T1000 (cell line): ENCODE measurements at places on chromosomes 16 and 17.

GRCh38 chr17:35906926-35907637 lies 23.5 kb downstream of the RDM1 start:
- DNase-seq, result no peak

- no peak for DNase-seq
Measured at GRCh38 chr17:35130392-35130791, 9.0 kb downstream of the FNDC8 start.

GRCh38 chr17:10370016-10370608 lies 2.7 kb downstream of the MYH13 start:
- no peak for DNase-seq

GRCh38 chr17:40203131-40203530 lies 16.0 kb upstream of the WIPF2 start:
- no peak for DNase-seq

DNA sequence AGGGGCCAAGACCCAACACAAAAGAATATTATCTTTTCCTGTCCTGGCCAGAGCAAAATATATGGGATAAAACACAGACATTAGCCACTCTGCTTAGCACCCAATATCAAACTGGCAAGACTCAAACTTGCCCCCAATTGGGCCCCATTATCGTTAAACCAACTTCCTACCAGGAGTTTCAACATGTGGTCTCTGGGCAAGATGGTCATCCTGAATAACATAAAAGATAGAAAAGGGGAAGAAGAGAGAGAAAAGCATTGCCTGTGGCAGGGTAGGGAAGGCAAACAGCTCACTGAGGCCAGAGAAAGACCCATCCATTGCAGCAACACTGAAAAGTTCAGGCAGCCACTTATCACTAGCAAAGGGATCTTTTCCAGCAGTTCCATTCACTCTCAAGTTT lies 502.1 kb downstream of the KIF2B start:
- no peak for DNase-seq

GRCh38 chr16:11025120-11025531 lies 80.8 kb downstream of the CLEC16A start:
- no peak for DNase-seq

GRCh38 chr17:41665566-41666236 lies 23.0 kb upstream of the EIF1 start:
- DNase-seq, result peak; percentile 71

DNA sequence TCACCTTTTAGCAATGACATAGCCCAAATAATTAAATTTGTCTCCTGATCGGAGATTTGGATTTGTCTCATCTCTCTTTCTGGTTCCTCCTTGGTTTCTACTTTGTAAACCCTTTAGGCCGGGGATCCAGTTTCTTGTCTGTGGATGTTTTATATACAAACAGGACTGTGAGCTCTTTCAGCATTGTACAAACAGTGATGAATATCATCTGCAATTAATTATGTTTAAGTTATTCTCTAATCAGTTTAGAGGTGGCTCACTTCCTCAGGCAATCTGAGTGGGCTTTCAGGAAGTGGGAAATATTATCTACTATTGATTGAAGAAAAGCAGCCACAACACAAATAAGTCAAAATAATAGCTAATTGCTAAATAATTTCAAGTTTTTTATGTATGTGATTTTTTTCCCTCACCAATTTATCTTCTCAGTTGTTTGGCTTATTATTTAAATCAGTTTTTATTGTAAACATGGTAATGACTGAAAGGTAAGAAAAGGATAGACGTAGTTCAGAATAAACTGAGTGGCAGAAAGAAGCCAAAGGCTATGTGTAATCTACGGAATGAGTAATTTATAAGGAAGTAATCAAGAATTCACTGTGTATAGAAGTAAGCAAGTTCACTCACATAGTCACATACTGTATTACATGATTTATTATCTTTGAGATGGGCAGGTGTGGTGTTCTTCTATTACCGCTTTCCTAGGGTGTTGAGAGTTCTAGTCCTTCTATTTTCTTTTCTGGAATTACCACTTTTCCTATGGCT lies 3.4 kb upstream of the ABCC11 start:
- no peak for DNase-seq

DNA sequence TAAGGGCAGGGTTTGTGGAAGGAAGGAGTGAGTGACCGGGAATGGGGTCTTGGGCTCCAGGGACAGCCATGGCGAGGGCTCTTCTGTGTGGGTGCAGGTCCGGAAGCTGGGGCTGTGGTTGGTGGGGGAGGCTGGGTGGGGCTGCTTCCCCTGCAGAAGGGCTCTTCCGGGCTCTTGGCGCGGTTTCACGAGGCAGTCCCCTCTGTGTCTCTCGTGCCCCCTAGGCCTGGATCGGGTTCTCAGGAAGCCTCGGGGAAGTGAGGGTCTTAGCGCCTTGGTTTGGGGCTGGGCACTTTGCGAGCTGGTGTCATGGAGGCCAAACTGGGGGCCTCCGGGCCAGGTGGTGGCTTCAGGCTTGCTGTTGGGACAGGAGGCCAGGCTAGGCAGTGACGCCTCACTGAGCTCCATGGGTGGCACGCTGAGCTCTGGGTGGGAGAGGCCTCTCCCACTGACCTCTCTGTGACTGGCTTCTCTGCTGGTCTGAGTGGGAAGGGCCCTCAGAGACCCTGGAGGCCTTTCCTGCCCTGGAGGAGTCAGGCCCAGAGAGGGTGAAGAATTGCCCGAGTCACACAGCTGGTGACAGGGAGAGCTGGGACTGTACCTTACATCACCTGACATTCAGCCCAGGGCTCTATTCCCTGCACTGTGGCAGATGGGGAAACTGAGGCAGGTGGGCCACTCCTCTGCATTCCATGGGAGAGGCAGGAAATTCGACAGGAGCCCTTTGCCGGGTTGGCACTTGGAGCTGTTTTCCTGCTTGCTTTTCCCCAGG lies 8.2 kb downstream of the ADCY7 start:
- no peak for DNase-seq
